Stimulated activated CD4-positive, alpha-beta T cell treated with anti-CD3 and anti-CD28 coated beads, Interleukin-4, amount 100 ng/mL, for 1 hour (primary cell): ENCODE measurements at places on chromosomes 5 and 9.

GRCh38 chr5:118937393-118938061 lies 50.8 kb downstream of the DTWD2 start:
- DNase-seq: no peak

DNA sequence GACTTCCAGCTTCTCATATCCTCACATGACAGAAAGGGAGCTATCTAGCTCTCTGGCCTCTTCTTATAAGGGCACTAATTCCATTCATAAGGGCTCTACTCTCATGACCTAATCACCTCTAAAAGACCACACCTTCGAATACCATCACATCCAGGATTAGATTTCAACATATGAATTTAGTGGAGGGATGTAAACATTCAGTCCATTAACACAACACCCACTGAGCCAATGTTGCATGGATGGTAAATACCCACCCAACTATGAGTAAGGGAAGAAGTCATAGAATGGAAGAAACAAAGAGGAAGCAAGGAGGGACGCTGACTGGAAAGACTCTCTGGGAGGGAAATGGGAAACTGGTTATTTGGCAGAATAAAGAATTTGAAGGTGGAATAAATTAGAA lies 112.6 kb upstream of the CCDC112 start:
- no peak for DNase-seq

DNA sequence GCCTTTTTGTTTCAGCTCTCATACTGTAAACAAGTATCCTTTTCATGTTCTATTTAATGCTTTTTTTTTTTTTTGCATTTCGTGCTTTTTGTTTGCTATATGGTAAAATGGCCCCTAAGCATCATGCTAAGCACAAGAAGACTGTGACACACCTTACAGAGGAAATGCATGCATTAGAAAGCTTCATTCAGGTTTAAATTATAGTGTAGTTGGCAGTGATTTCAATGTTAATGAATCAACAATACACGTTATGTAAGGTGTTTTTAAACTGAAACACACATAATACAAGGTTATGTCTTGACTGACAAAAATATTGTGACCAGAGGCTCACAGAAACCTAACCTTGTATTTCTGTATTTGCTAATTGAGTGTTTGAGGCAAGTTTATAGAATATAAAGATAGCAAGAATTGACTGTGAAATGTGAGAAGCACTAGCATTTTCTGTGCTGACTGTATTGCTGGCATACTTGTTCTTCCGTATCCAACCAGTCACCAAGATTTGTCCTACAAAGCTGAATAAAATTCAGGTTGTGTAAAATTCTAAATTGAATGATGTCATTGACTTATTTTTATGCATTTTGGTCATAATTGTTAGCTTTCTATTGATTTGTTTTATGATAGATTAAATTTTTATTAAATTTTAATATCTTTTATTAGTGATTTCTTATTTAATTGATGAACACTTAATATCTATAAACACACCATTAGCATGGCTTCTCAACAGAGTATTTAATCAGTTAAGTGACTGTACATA lies 4.1 kb downstream of the CFAP95 start:
- DNase-seq: no peak

DNA sequence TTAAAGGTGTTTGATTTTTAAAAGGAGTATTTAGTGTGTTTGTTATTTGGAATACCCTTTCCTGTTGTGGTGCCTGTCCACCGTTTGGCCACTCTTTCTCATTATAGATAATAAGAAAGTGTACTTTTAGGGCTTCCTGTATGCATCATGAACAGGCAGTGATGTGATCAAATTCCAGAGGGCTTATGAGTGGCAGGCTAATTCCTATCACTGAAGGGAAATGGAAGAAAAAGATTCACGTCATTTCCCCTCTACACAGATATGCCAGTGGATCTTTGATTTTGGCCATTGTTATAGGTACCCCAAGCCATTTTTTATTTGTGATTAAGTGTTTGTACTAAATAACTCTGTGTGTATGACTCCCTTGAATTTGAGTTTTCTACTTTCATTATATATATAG lies 37.1 kb downstream of the RPS6 start:
- DNase-seq: no peak

DNA sequence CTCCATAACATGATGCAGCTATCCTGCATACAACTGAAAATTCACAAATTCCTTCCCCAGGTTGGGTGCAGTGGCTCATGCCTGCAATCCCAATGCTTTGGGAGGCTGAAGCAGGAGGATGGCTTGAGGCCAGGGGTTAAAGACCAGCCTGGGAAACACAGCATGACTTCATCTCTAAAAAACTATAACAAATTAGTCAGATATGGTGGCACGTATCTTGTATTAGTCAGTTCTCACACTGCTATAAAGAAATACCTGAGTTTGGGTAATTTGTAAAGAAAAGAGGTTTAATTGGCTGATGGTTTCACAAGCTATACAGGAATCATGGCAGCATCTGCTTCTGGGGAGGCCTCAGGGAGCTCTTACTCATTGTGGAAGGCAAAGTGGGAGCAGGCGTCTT lies 56.4 kb upstream of the DAPK1 start:
- no peak for DNase-seq

GRCh38 chr5:156271569-156271968 lies 55.4 kb upstream of the SGCD start:
- DNase-seq: no peak

DNA sequence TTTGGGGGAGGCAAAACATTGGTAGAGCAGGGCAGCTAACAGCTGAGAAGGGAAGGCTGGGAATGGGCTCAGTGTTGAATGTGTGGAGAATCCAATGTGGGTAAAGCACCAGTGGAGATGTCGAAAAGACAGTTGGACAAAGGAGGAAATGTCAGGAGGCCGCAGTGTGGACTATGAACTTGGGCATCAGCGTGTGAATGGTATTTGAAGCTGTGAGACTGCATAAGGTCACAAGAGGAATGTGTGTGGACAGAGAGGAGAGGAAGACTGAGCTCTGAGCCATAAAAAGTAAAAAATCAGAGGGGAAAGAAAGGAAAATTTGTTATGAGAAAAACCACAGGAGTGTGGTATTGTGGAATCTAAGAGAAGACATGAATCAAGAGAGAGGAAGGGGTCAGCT lies 99.4 kb upstream of the ADAMTS16 start:
- no peak for DNase-seq

- DNase-seq: no peak
These were observed 148.3 kb downstream of the ENC1 start for GRCh38 chr5:74492230-74492629.

- no peak for DNase-seq
These were observed 64.2 kb upstream of the CPEB4 start for GRCh38 chr5:173823721-173824567.

GRCh38 chr9:6758248-6758497 lies 400 bp downstream of the KDM4C start:
- DNase-seq: no peak

DNA sequence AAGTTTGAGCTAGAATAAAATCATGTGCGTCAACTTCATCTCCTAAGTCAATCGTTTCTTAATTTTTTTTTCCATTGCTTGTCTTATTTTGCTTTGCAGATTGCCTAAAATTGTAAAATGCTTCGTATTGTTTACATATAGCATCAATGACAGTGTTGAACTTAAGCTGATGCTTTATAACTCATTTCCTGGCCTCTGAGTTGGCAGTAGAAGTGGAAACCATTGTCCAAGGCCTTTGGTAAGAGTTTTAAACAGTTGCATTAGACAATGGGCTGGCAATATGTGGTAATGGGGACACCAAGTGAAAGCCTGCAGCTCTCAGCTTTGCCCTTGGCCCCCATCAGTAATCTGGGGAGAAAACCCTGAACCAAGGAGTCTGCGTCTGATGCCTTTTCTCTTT lies 154.8 kb upstream of the GAS1 start:
- no peak for DNase-seq

DNA sequence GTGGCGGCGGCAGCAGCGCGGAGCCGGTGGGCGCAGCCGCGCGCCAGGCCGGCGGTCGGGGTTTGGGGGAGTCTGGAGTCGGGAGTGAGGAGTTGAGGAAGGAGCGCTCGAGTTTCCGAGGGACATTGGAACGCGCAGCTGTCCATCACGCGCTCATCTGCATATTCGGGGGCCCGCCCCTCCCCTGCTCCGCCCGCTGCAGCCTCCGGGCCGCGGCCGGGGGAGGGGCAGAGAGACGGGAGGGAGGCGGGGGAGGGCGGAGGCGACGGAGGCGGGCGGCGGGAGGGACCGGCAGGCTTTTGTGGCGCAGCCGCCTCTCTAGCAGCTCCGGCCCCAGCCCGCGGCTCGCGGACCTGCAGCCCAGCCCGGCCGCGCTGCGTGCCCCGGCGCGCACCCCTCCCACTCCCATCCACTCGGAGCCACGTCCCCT lies at the start of gene IRX2:
IRX2 (minus strand) TSS at position 86 of the 430 bp plus-strand sequence. CDS start 264 bp downstream, outside the sequence.
- no peak for DNase-seq
